ENCODE measurements at places on chromosomes 16 and 17. TPM values are rescaled to one million over a fixed set of nuclear protein-coding genes. Genes with fewer than 3 reads are reported as not detected.

GRCh38 chr17:75459246-75459589 lies 2.8 kb downstream of the TMEM94 start:
- DNase-seq: no peak

GRCh38 chr16:84759061-84759460 lies 59.3 kb downstream of the USP10 start:
- no peak for DNase-seq

- no peak for DNase-seq
Measured at GRCh38 chr16:78927766-78928165, 672.8 kb downstream of the MAF start.

CCL7 gene
- not detected for total RNA-seq

- DNase-seq: peak; percentile 98
Measured at GRCh38 chr17:17151962-17152361, 54.2 kb downstream of the PLD6 start.

ZNF286A gene
- 14.5 TPM for total RNA-seq

SPATA32 gene
- not detected for total RNA-seq

SHBG gene
- total RNA-seq: 0.43 TPM

HCRT gene
- not detected for total RNA-seq

GRCh38 chr17:64056269-64057005 lies 36.0 kb upstream of the ICAM2 start:
- DNase-seq: no peak

GRCh38 chr16:51757124-51757470 lies 606.0 kb upstream of the SALL1 start:
- no peak for DNase-seq

WFIKKN1 gene
- total RNA-seq: 0.14 TPM

NPIPB6 gene
- 1.5 TPM for total RNA-seq

GRCh38 chr16:75527825-75528299 lies 8.0 kb downstream of the CHST5 start:
- DNase-seq: no peak

DNA sequence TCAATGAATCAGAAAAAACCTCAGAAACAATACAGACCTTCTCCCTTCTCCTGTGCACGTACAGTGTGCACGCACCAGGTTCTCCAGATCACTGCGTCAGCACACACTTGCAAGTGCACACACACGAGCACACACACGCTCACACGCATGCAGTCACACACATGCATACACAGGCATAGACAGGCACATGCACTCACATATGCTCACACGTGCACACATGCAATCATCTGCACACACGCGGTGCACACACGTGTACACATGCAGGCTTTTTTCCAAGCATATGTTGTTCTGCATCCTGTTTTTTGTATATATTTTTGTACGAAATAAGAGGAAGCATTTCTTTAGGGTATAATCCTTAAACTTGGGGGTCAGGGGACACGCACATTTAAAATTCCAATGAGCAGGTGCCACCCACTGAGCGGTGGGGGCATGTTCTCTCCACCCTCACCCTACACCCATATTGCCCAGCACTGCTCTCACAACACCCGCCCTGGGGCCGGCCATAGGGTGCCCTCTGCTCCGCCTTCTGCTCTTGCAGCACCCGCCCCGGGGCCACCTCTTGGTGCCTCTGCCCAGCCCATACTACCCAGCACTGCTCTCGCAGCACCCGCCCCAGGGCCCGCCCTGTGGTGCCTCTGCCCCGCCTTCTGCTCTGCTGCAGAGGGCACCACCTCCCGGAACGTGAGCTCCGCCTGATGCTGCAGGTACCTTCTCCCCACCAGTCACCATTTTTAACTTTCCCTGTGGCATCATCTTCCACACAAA lies 20.9 kb downstream of the KLHDC4 start:
- DNase-seq: no peak

EPN3 gene
- total RNA-seq: not detected

RSAD1 gene
- 25.4 TPM for total RNA-seq

DNA sequence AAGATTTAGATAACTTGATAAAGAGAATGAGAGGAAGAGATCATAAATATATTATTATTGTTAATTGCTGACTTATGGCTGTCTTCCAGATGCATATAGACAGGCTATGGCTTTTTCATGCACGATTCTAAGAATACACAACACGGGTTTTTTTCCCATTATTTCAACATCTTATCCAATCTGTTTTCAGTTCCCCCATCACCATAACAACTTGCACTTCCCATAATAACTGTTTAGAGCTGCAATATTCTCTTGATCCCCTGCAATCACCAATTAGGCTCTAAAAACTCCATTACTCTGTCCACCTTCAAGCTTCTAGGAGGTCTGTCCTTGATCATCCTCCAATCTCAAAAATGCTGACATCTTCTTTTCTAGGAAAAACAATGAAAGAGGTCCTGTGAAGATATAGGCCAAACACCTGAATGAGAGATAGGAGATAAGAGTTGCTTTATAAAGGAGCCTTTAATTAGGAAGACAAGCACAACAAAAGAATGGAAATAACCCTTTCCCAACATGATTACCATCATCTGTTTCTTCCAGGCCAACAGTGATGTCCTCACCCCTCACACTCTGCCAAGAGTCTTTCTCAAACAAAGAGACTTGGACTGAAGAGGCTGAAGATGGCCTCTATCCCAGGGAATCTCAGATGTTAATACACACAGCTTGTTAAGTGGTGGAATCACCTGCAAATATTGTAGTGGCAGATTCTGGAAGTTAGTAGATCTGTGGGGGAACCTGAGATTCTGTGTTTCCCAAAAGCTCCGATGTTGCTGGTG lies 32.2 kb upstream of the CCL2 start:
- no peak for DNase-seq

- DNase-seq: no peak
Measured at GRCh38 chr16:642189-643049, 791 bp downstream of the MCRIP2 start.

DNA sequence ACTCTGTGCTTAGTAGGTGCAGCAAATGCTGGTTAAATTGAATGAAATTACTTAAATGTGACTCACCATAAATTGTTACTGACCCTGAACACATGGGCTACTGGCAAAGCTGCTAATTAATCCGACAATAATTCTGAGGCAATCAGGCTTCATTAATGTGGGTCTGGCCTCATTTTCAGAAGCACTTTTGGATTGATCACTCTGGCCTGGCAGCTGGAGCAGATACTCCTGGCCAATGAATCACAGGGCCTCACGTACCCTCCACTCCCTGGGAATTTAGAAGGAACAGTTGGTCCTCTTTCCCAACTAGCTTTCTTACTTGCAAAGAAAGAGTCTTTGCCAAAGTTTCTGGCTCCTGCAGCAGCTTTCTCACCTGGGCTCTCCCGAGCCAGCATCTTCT lies 162.0 kb upstream of the ZKSCAN2 start:
- no peak for DNase-seq

- no peak for DNase-seq
Measured at GRCh38 chr16:12901597-12902461, at the start of gene SHISA9. Gene SHISA9, plus strand, starts transcription at chr16:12901598.

- DNase-seq: no peak
Measured at GRCh38 chr17:28613931-28614381, at the start of gene RSKR. Gene RSKR, minus strand, starts transcription at chr17:28614185. Its CDS starts 24 bp downstream, at chr17:28614161.

XAF1 gene
- total RNA-seq: 33.1 TPM

DNA sequence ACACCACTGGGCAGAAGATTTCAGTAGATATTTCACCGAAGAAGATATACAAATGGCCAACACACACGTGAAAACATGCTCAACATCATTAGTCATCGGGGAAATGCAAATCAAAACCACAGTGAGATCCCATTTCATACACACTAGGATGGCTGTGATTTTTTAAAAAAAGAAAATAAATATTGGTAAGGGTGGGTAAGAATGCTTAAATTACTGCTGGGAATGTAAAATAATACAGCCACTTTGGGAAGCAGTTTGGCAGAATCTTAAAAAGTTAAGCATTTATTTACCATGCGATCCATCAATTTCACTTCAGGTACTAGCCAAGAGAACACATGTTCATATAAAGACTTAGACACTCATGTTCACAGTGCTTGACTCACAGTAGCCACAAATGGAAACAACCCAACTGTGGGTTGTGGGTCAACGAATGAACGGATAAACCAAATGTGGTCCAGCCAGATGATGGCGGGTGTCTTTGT lies 6.5 kb upstream of the C16orf74 start:
- DNase-seq: no peak

GRCh38 chr16:56667581-56668571 lies at the start of gene MT1G:
Gene MT1G, minus strand, starts transcription at chr16:56668065. Its CDS starts 72 bp downstream, at chr16:56667993.
- DNase-seq: peak; percentile 92

BANP gene
- total RNA-seq: 20.9 TPM

HYDIN gene
- 2.8 TPM for total RNA-seq

- DNase-seq: no peak
Measured at GRCh38 chr17:50861822-50862528, 4.2 kb downstream of the TOB1 start.

KRTAP4-2 gene
- total RNA-seq: not detected

TMEM92 gene
- 0.60 TPM for total RNA-seq

Measured in posterior vena cava (tissue), 2 donors.